ENCODE measurements at places on chromosomes 4 and X.

- no peak for DNase-seq
Observed at GRCh38 chr4:182835006-182835740, 82.0 kb downstream of the DCTD start.

DNA sequence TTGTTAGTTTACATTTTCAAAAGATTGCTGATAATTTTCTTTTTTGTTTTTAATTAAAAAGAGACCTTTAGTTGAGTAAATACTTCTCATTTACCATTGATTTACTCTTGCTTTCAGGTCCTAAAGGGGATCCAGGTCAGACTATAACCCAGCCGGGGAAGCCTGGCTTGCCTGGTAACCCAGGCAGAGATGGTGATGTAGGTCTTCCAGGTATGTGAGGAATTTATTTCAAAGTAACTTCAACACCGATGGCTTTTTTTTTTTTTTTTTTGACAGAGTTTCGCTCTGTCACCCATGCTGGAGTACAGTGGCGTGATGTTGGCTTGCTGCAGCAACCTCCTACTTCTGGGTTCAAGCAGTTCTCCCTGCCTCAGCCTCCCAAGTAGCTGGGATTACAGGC is 135.1 kb downstream of the IRS4 start:
- no peak for DNase-seq

- no peak for DNase-seq
Observed at GRCh38 chr4:94934864-94935263, 177.1 kb downstream of the BMPR1B start.

DNA sequence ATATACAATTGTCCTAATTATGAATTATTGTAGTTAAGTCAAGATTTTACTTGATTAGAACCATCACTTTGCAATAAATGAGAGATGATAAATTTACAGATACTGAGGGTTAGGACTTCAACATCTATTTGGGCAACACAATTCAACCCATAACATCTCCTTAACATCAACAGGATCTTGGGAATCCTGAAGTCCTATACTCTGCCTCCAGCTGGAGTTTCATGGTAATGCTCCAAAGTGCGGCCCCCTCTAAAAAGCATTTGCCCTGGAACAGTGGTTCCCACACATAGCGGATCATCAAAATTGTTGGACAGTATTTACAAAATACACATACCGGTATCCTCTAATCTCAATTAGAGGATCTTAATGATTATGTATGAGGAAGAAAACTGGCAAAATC is 618.6 kb downstream of the CENPC start:
- DNase-seq = no peak

- DNase-seq = no peak
Observed at GRCh38 chr4:158782551-158783360, 13.9 kb downstream of the FNIP2 start.

- peak; percentile 47 for DNase-seq
Observed at GRCh38 chr4:165096776-165097175, 15.9 kb downstream of the TMEM192 start.

GRCh38 chr4:19614171-19614570 is 637.5 kb upstream of the SLIT2 start:
- DNase-seq = no peak

DNA sequence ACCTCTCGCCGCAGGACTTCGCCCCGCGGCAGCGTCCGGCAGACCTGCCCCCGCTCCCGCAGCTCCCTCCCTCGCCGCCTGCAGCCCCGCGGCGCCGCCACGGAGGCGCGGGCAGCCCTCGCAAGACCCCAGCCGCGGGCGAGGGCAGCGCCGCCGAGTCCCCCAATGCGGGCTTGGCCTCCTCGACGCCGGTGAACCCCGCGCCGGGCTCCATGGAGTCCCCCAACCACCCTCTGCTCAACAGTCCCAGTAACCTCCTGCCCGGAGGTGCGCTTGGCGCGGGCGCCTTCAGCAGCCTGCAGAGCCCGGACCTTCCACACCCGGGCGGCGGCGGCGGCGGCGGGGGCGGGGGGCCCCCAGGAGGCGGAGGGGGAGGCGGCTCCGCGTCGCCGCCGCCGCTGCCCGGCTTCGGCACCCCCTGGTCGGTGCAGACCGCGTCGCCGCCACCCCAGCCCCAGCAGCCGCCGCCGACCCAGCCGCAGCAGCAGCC is 1.2 kb downstream of the CPEB2 start:
- peak; percentile 84 for DNase-seq

DNA sequence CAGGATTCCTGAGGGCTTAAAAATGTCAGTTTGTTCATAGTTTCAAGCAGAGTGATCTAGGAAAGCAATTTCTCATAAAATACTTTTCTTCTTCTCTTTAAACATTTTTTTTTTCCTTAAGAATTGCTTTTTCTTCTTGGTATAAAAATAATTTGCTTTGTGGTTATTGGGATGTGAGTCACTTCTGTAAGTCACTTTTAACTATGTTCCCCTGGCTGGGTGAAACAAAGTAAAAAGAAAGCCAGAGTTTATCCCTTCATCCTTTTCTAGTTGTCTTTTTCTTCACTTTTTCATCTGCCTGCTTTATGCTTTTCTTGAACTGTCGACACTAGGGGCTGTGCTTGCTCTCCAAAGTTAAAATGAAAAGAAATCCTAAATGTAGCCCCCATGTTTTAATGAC is 33.5 kb downstream of the ARSJ start:
- no peak for DNase-seq

DNA sequence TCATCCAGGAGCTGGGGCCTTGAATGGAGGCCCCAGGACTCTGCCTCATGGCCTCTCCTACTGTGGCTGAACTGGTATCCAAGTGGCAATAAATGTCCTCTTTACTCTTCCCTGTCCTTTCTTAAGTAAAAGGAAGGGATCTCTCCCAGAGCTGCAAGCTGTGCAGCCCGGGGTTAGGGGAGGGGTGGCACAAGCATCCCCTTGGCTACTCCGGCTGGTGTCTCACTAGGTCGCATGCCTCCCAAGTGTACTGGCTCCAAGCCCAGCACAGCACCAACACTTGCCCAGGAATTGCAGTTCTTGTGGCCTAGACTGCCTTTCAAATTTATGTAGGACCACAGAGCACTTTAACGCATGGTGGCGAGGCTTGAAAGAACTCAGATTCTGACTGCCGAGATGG is 44.7 kb upstream of the MED14 start:
- no peak for DNase-seq

- no peak for DNase-seq
Observed at GRCh38 chr4:152458801-152459302, 77.0 kb downstream of the FBXW7 start.

GRCh38 chr4:104795264-104795939 is 300.7 kb upstream of the CXXC4 start:
- DNase-seq = no peak

GRCh38 chr4:83708500-83709175 is 172.7 kb downstream of the GPAT3 start:
- DNase-seq = no peak

- no peak for DNase-seq
Observed at GRCh38 chr4:15250021-15250441, 177.8 kb upstream of the C1QTNF7 start.

DNA sequence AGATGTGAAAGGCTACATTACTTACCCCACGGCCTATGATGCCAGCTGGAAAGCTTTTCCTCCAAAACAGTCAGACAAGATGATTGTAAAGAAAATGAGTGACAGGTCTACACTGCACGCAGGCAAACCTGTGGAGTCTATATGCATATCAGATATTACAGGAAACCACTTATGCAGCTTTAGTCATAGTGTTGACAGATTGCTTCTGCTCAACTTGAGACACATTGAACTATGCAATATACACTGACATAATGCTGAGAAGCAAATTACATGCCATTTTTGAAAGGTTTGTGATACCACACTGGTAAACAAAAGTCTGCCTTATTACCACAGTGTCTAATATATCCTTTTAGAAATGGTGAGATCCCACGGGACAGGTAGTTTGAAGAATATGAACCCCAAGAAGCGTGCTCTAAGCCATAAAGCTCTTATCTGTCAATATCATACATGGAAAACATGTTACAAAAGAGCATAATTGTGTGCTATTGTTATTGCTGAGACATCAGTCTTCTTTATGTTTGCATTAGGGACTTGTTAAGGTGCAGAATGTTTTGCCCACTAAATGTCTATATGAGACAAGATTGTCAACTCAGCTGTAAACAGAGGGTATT is 1835.8 kb upstream of the TENM3 start:
- no peak for DNase-seq

GRCh38 chr4:25065932-25066590 is 35.3 kb upstream of the LGI2 start:
- DNase-seq = no peak

DNA sequence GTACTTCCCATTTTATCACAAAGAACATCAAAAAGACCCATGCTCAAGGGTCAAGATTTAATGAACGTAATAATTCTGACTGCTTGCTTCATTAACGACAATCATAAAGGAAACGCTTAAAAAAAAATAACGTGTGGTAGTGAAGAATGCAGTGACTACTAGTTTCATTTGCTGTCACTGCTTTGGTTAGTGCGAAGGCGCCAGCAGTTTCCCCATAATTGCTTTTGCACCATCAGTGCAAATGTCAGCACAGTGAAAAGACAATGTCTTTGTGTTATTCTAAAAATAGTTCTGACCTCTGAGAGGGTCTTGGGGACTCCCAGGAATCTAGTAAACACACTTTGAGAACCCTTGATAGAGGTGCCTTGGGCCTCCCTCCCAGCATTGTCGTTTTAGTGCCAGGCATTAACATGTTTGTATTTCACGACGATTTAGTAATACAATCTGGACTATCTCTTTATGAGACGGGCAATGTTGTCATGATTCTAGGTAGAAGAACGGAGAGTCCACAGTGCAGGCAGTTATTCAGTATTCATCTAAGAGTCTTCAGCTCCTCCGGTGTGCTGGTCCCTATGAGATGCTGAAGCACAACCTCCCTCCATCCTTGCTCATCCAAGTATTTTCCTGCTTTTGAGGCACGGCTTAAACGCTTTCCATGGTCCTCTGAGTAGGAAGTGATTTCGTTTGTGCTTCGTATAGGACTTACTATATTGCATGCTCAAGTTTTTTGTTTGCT is 71.0 kb downstream of the AFF1 start:
- DNase-seq = no peak

- no peak for DNase-seq
Observed at GRCh38 chr4:101014417-101014816, 332.9 kb downstream of the PPP3CA start.

GRCh38 chr4:41750121-41750625 is 1.6 kb upstream of the PHOX2B start:
- peak; percentile 77 for DNase-seq

Measured in NCI-H1417 (cell line).